EL (cell line): ENCODE measurements at places on chromosomes 13 and 19.

DNA sequence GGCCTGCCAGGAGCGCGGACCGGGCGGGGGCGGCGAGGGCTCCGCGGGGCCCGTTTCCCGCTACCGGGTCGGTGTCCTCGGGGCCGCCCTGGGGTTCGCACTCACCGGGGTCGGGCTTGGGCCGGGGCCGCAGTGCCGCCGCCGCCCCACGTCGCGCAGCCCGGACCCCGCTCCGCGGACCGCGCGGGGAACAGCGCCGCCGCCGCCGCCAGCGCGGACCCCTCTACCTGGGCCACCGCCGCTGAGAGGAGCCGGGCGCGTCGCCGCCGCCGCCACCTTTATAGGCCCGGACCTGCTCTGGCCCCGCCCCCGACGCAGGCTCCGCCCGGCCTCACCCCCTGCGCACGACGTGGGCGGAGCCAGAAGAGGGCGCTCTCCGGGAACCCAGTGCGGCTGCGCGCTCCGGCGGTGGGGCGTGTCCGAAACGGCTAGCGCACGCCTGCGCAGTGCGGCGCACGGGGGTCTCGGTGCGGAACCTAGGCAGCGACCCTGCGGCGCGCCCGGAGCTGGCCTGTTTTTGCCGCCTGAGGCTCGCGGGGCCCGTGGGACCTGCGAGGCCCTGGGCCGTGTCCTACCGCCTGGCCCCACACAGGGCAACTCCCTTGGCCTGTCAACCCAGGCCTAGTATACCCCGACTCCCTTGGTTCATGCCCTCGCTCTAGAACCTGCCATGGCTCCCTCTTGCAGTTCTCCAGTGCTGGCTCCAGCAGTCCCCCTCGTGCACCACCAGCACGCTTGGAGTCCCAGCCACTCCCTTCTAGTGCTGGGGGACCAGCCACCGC is at the start of gene MKNK2:
TSS of gene MKNK2 (minus strand) at position 254 of the 782 bp plus-strand sequence. CDS start 393 bp downstream, outside the sequence.
- DNase-seq: peak; percentile 86

GRCh38 chr19:35296644-35297514 is 4.9 kb downstream of the MAG start:
- no peak for DNase-seq

- DNase-seq: peak; percentile 85
These were observed 216.5 kb downstream of the EFNB2 start for GRCh38 chr13:106318941-106319411.

DNA sequence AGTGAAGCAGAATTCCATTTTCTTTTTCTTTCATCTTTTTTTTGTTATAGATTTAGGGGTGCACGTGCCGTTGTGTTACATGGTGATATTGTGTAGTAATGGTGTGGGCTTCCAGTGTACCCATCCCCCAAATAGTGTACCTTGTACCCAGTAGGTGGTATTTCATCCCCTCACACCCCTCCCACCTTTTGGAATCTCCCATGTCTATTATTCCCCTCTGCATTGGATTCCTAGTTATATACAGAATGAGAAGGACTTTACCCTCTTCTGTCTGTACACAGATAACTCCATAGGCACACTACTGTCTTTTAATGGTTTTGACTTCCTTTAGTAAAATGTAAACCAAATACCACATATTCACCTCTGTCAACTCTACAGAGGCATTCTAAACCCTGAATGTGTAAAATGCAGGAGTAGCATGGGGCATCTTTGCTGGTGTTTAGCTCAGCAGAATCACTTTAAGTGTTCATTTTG is 28.0 kb downstream of the FRY start:
- no peak for DNase-seq

GRCh38 chr13:106772006-106772601 is 204.2 kb upstream of the ARGLU1 start:
- DNase-seq: no peak

- DNase-seq: peak; percentile 82
These were observed 12.4 kb downstream of the SNRNP70 start for GRCh38 chr19:49097453-49098288.

GRCh38 chr13:51966186-51966585 is 45.1 kb downstream of the ATP7B start:
- no peak for DNase-seq

- DNase-seq: no peak
These were observed 80.5 kb downstream of the MBNL2 start for GRCh38 chr13:97302611-97303010.

- peak; percentile 19 for DNase-seq
These were observed 225.7 kb downstream of the ABCC4 start for GRCh38 chr13:95075506-95075905.

DNA sequence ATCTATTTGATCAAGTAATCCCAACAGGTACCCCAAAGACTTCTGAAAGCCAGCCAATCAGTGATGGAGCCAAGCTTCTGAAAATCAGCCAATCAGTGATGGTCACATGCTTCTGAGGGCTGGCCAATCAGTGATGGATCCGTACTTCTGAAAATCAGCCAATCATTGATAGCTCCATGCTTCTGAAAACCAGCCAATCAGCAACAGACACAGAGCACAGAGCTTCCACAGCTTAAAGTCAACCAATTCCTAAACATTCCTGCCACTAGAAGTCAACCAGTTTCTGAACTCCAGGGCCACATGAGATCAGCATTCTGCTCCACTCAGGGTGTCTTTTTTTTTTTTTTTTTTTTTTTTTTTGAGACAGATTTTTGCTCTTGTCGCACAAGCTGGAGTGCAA is 8.2 kb upstream of the HSD17B14 start:
- peak; percentile 61 for DNase-seq

GRCh38 chr19:29323021-29323430 is 110.1 kb upstream of the UQCRFS1 start:
- no peak for DNase-seq

DNA sequence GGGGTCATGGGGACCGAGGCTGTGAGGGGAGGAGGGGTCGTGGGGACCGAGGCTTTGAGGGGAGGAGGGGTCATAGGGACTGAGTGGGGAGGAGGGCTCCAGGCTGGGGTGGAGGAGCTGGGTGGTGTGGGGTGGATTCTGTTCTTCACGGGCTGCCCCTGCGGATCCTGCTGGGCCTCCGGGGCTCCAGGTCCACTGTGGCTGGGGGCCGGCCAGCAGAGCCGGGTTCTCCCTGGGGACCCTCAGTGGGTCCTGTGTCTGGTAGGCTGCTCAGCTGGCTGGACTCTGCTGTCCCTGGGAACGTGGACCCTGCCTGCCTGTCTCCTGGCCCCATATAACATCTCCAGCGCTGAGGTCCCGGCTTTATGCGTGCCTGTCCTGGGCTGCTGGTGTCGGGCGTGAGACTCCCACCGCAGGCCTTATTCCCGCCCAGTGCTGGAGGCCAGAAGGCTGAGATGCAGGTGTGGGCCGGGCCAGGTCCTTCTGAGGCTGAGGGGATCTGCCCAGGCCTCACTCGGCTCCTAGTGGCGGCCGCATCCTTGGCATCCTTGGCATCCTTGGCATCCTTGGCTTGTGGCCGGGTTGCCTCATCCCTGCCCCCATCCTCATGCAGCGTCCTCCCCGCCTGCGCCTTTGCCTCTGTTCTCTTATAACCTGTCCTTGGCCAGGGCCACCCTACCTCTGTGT is 19.8 kb upstream of the GNA15 start:
- DNase-seq: peak; percentile 80

GRCh38 chr19:4503825-4504170 is 14.5 kb downstream of the PLIN4 start:
- no peak for DNase-seq

DNA sequence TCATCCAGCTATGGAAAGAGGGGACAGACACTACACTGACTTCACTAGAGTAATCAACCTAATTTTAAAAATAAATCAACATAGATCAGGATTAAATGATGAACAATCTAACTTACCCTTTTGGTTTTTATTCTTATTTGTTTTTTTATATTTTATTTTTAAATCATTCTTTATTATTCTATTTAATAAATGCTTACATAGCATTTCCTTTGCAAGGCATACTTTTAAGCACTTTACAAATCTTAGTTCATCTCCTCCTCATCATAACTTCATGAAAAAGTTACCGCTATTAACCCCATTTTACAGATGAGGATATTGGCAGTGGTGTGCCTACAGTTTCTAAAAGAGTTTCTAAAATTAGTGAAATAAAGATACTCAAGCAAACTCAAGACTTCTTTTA is 380.6 kb downstream of the TBC1D4 start:
- no peak for DNase-seq

DNA sequence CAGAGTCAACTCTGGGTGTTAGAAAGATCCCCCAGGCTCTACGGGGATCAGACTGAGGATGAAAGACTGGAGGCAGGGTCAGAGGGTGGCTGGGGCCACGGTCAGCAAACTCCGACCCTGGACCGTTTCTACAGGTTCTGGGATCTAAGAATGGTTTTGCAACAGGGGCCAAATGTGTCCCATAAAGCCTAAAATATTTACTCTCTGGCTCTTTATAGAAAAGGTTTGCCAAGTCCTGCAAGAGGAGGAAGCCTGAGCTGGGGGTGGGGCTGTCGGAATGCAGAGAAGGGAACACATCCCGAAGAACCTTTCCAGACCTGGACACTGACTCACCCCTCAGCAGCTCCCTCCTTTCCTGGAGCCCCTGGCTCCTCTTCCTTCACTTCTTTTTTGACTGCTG is 20.7 kb downstream of the LIG1 start:
- DNase-seq: no peak

- no peak for DNase-seq
These were observed 14.1 kb upstream of the MYH14 start for GRCh38 chr19:50189331-50189730.

DNA sequence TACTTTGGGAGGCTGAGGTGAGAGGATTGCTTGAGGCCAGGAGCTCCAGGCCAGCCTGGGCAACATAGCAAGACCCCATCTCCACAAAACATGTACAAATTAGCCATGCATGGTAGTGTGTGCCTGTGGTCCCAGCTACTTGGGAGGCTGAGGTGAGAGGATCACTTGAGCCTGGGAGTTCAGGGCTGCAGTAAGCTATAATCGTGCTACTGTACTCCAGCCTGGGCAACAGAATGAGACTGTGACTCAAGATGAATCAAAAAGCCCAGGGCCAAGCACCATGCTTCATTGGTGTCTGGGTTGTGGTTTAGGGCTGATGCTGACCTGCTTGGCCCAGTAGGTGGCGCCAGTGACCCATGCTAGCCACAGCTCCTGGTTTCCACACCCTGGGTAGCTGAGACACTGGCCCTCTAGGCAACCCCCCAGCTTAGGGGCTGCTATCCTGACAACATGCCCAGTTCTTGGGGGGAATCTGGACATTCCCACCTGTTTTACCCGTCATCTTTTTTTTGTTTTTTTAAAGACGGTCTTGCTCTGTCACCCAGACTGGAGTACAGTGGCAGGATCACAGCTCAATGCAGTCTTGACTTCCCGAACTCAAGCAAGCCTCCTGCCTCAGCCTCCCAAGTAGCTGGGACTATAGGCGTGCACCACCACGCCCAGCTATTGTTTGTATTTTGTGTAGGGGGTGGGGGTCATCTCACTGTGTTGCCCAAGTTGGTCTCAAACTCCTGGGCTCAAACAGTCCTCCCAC is 5.5 kb downstream of the CCDC124 start:
- DNase-seq: peak; percentile 87

DNA sequence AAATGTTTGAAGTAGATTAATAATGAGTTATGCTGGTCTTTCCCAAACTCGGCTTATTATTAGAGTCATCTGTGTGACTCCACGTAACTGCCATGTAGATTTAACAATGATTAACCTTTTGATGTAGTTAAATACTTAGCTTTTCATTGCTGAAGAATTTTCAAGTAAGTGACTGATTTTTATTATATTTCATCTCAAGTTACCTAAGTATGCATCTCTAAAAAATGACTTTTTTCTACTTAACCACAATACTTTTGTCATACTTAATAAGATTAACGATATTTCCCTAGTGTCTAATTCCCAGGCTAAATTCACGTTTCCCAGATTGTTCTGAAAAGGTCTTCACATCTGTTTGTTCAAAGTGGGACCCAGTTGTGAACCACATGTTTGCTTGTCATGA is 17.8 kb downstream of the BIVM start:
- DNase-seq: no peak

DNA sequence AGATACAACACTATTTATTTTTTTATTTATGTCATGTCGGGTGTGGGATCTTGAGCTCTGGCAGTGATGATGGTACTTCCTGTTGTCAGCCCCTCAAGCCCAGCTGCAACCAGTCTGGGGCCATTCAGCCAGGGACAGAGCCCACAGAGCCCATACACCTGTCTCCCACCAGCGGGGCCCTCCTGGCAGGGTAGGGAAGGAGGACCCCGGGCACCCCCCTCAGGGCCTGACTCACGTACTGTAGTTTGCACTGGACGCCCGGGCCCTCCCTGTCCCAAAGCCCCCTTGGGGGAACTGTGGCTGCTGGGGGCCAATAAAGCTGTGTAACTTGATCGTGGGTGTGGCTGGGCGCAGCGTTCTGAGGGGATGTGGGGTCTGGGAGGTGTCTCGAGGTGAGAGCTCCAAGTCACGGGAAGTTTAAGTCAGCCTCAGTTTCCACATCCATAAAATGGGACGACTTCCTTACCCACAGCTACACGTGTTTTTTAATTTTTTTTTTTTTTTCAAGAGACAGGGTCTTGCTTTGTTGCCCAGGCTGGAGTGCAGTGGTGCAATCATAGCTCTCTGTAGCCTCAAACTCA is 9.5 kb downstream of the ATG4D start:
- DNase-seq: no peak

GRCh38 chr19:1610579-1610978 is 5.3 kb upstream of the UQCR11 start:
- DNase-seq: no peak

GRCh38 chr13:88097541-88097940 is 426.4 kb downstream of the SLITRK5 start:
- DNase-seq: no peak

- no peak for DNase-seq
These were observed 34.4 kb downstream of the ITGBL1 start for GRCh38 chr13:101486708-101487437.

DNA sequence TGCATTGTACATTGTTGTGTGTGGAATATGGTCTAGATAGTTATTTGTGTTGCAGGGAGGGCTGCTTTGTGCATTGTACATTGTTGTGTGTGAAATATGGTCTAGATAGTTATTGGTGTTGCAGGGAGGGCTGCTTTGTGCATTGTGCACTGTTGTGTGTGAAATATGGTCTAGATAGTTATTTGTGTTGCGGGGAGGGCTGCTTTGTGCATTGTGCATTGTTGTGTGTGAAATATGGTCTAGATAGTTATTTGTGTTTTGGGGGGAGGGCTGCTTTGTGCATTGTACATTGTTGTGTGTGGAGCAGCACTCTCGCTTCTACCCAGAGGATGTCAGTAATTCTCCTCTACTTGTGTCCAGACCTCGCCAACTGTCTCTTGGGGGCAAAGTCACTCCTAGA is 36.3 kb upstream of the ZNF835 start:
- DNase-seq: no peak

DNA sequence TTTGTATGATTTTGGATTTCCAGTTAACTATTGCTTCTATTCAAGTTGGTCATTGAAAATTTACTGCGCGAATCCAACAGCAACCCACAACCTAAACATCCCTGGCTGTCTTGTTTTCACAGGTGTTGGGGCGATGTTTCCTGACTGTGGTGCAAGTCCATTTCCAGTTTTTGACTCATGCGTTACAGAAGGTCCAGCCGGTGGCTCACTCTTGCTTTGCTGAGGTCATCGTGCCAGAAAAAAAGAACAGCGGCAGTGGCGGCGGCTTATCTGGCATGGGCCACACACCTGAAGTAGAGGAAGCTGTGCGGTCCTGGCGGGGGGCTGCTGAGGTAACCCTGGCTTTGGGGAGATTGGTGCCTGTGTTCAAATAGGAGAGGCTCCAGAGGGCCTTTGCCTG is 45.2 kb upstream of the GPI start:
- DNase-seq: no peak
